Renal cortical epithelial cell (primary cell): ENCODE measurements at places on chromosomes 1 and 21. TPM values are rescaled to one million over a fixed set of nuclear protein-coding genes. Genes with fewer than 3 reads are reported as not detected.

MEX3A gene
- 5.0 and 7.1 TPM in 2 replicates for total RNA-seq

OR14K1 gene
- total RNA-seq, result not detected in 2 replicates

IVL gene
- total RNA-seq, result 0.15 and 2.4 TPM in 2 replicates

HCRTR1 gene
- total RNA-seq, result not detected in 2 replicates

MCOLN2 gene
- 0.89 and 1.9 TPM in 2 replicates for total RNA-seq

UFC1 gene
- total RNA-seq, result 83.5 and 142 TPM in 2 replicates

PTTG1IP gene
- total RNA-seq, result 617 and 707 TPM in 2 replicates

VPS26C gene
- total RNA-seq, result 53.7 and 108 TPM in 2 replicates

TDRD5 gene
- 0.10 and 0.87 TPM in 2 replicates for total RNA-seq

TESK2 gene
- total RNA-seq, result 1.0 and 1.6 TPM in 2 replicates

SH3BGR gene
- 2.1 TPM in 1 of 2 replicates, not detected in the other for total RNA-seq

TNFAIP8L2 gene
- total RNA-seq, result not detected in 2 replicates

RNU1-1 gene
- under 0.01 TPM in 2 replicates for total RNA-seq

HAO2 gene
- total RNA-seq, result not detected in 2 replicates

MYOG gene
- not detected in 2 replicates for total RNA-seq

OR2T2 gene
- total RNA-seq, result not detected in 2 replicates

TSPAN1 gene
- total RNA-seq, result 78.7 and 114 TPM in 2 replicates

HSPA6 gene
- 0.17 and 0.25 TPM in 2 replicates for total RNA-seq

SPOCD1 gene
- 5.0 and 8.0 TPM in 2 replicates for total RNA-seq

C1QB gene
- not detected in 2 replicates for total RNA-seq

PRKCZ gene
- 31.3 and 34.6 TPM in 2 replicates for total RNA-seq

PADI2 gene
- total RNA-seq, result 1.5 and 147 TPM in 2 replicates

FGR gene
- total RNA-seq, result 0.10 TPM in 1 of 2 replicates, not detected in the other

CRYAA gene
- not detected in 2 replicates for total RNA-seq

RNU1-2 gene
- total RNA-seq, result under 0.01 TPM in 2 replicates

LCE3D gene
- not detected in 2 replicates for total RNA-seq

DYNLT5 gene
- 0.30 TPM in 1 of 2 replicates, not detected in the other for total RNA-seq

COL24A1 gene
- total RNA-seq, result under 0.01 and 0.20 TPM in 2 replicates

E2F2 gene
- total RNA-seq, result 0.15 and 0.69 TPM in 2 replicates

UBE2U gene
- 0.10 TPM in 1 of 2 replicates, not detected in the other for total RNA-seq

FTCD gene
- total RNA-seq, result 0.30 and 0.35 TPM in 2 replicates

SLC16A4 gene
- total RNA-seq, result 127 and 173 TPM in 2 replicates

WLS gene
- total RNA-seq, result 32.5 and 53.1 TPM in 2 replicates

OR6N1 gene
- total RNA-seq, result not detected in 2 replicates
